ENCODE measurements at places on chromosomes 6 and 20.

DNA sequence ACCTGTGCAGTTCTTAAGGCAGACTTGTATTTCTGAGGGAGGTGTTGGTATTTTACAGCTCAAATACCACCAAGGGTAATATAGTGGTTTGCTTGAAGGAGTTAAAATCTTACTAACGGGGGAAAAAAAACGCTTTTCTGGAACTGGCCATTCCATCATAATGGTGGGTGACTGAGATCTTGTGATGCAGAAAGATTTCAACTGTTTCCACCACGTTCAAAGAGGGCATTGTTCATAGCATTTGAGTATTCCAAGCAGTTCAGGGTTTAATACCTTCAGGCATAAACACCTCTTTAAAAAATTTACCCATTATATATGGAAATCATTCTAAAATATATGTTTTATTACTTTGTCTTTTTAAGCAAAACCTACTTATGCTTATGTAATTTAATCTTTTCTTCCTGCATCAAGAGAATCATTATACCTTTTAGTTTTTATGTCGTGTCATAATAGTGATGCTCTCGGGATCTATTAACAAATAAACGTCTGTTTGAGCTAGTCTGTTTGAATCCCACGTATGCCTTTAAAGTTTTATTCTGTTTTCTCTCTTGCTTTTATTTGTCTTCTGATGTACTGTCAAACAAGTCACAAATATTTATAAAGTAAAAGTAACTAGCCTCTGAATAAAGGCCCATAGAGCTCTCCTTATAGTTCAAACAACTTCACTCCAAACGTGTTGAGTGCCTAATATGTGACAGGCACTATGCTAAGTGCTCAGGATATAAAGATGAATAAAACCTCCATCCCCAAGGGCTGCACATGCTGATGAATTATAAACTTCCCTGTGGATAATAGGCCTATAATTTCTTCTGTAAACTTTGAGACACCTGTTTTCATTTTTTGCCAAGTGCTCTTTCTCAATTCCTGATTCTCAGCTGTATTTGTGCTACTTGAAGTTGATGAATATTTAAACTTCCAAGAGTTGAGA is 298.8 kb upstream of the FERMT1 start:
- DNase-seq = no peak

GRCh38 chr20:47400685-47401084 is 44.2 kb upstream of the ZMYND8 start:
- no peak for DNase-seq

- no peak for DNase-seq
Measured at GRCh38 chr20:62872184-62872847, 10.7 kb upstream of the TCFL5 start.

GRCh38 chr6:41515995-41516394 is 30.2 kb upstream of the FOXP4 start:
- no peak for DNase-seq

GRCh38 chr6:155771822-155772221 is 316.2 kb upstream of the NOX3 start:
- no peak for DNase-seq

- no peak for DNase-seq
Measured at GRCh38 chr20:19756761-19757486, 1.1 kb upstream of the RIN2 start.

- no peak for DNase-seq
Measured at GRCh38 chr6:87068795-87069194, 26.1 kb downstream of the CGA start.

GRCh38 chr20:3244613-3245012 is 5.6 kb upstream of the SLC4A11 start:
- no peak for DNase-seq

- peak; percentile 92 for DNase-seq
Measured at GRCh38 chr20:44495802-44496481, 20.3 kb downstream of the TTPAL start.

DNA sequence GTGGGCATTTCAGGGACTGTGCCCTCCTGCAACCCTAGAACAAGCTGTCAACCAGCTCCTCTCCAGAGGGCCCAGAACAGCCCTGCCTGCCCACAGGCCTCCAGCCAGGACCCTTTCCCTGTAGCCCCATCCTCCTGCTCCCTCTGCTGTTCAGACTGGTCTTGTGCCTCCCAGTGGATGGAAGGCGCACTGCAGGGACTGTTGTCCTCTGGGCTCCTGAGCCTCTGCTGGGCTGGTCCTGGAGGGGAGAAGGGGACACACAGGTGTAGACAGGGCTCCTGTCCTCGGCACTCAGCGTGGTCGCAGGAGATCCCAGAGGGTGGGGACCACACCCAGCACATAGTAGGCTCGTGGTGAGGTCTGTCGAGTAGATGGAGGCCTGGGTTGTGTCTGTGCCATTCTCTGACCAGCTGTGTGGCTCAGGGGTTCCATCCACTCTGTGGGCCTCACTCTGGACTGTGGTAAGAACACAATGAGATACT is 11.5 kb downstream of the ITPR3 start:
- no peak for DNase-seq

GRCh38 chr6:64254558-64254957 is 619.0 kb downstream of the PHF3 start:
- no peak for DNase-seq

- no peak for DNase-seq
Measured at GRCh38 chr6:94862112-94862511, 715.2 kb upstream of the MANEA start.

DNA sequence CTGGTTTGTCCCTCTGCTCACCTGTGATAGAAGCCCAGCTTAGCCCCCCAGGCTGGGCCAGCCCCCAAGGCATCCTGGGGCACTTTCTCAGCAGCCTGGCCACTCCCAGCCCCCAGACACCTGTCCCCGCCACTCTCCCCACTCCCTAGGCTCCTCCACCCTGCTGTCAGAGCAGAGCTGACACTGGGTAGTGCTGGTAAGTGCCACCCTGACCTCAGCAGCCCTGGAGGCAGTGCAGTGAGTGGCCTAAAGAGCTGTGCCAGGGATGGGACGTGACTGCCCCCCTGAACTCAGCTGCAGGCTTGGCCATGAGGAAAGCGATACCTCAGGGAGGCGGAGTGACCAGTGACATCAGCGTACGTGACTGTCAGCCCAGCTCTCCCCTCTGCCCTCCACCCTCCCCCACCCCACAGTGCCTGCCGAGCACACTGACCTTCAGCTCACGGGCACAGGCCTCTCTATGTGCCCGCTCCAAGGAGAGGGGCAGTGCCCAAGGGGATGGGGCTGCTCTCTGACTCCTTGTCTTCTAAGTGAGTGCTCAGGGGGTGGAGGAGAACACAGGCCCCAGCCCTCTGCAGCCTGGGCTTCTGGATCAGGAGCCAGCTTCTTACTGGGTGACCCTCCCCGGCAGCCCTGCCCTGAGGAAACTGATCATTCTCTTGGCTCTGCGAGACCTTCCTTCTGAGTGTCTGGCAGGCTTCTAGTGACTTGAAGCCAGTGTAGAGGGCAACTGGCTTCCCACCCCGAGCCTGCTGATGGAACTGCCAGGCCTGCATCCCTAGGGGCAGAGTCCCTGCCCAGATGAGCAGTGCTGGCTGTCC is 172.7 kb downstream of the MRPL14 start:
- DNase-seq = no peak

Measured in kidney glomerular epithelial cell (primary cell).